Activated CD8-positive, alpha-beta memory T cell treated with anti-CD3 and anti-CD28 coated beads for 4 hours (primary cell): ENCODE measurements at places on chromosomes 5 and 9.

DNA sequence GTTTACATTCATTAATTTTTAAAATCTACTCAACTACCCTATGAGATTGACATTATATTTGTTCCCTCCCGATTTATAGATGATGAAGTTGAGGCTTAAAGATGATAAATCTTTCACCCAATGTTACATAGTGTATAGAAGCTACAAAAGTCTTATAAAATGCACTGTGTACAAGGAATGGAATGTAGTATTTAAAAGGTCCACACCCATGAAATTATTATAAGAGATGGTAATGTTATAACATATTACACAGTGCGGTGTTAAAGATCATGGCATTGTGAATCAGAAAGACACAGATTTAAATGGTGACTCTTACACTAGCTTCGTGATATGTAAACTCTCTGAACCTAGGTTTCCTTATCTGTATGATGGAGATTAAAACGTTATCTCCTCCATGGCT lies 141.6 kb upstream of the CHD1 start:
- DNase-seq: no peak

DNA sequence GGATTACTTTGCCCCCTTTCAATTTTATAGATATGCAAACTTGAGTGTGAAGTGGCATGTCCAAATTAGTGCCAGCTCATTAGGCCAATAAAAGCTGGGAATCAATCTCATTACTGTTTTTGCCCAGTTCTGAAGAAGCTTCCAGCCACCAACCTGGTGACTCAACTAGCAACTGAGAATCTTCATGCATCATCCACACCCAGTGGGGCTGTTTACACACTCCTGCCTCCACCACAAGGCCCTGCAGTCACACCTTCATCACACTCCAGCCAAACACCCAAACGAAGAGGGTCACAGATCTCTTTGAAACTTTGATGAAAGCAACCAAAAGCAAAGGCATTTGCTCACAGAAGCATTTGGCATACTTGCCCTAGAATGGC lies 41.3 kb upstream of the S1PR3 start:
- DNase-seq: no peak

GRCh38 chr5:58106754-58107410 lies 353.0 kb downstream of the PLK2 start:
- no peak for DNase-seq

GRCh38 chr5:175859916-175860315 lies 11.5 kb upstream of the CPLX2 start:
- no peak for DNase-seq
